ENCODE measurements at places on chromosomes 2 and 18.
A peak's percentile ranks its signal among the peaks of the same experiment; 100 is the strongest.

DNA sequence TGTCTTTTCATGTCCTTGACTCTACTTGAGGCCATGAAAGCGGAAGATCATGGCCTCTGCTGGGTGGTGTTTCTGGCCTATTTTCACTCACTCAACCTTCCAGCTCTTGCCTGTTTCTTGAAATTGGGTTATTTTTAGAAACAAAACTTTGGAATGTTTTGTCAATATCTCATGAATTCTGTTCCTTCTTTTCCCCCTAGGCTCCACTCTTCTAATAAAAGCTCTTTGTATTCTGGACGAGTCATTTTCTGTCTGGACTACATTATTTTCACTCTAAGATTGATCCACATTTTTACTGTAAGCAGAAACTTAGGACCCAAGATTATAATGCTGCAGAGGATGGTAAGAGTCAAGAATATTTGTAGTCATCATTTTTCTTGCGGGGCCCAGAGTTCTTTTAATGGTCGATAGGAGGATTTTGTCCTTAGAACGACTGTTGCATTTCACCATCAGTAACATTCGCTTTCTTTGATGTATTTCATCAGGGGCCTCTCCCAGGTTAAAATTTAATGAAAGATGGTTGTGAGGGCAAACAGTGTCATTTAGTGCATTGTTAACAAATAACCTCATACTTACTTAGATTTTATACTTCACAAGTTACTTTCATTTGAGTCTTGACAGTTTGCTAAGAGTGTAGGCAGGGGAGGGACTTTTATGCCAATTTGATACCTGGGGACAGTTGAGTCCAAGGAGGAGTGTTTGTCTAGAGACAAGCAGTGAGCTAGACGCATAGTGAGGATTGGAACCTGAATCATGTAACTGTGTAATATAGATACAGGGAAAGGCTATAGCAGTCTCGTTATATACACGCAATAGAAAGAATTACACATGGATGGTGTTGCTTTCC is 64.6 kb downstream of the TRPM8 start:
- no peak for DNase-seq

GRCh38 chr2:44941551-44942234 is at the start of gene SIX3:
Gene SIX3 (plus strand): TSS chr2:44941702. CDS start chr2:44942105, 403 bp downstream.
- DNase-seq: peak; percentile 71

DNA sequence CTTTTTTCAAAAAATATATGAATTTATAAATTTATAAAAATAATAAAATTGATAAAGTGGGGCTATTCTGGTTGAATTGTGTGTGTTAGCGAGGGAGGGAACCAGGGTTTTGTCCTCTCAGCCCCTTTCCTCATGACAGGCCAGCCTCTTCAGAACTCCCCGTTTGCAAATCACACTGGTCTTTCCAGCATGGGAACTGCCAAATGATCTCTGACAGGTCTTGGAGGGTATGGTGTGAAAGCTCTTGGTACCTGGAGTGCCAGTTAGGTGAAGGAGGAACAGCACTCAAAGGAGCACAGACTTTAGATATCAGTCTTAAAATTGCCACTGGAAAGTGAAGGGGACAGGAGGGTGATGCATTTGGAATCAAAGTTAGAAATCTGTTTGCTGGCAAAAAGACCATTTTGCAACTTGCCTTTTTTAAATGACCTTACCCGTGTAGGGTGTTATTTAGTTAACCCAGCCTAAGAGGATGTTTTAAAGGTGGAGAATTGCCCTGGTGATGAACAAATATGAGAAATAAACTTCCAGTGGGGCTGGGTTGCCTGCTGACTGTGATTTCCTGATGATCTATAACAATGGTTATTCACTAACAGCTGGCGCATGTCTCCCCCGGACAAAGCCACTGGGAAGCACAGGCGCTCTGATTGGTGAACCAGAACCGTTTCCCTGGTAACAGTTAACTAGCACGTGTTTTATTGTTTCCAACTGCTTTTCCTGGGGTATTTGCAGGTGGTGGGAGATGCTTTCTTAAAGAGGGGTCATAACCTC is 85.3 kb upstream of the EFEMP1 start:
- no peak for DNase-seq

DNA sequence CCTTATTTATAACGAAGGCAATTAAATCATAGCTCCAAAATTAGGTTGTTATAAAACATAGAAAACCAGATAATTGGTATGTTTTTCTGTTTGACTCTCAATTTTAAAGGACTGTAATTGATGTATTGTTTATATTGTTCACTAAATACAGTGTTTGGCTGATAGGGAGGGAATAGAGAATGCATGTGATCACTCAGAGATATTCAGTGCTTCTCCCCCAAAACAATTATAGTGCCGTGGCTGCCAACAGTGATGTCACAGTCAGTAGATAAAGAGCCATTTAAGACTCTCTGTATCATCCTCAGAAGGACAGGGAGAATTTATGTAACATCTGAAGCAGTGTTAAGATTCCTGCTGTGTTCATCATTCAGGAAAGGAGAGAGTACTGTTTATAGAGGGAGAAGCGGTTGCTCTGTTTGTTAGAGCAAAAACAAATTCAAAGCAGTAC is 69.6 kb downstream of the PHLPP1 start:
- no peak for DNase-seq

All from Jurkat, Clone E6-1 (cell line).